Activated CD4-positive, alpha-beta T cell treated with anti-CD3 and anti-CD28 coated beads for 48 hours (primary cell): ENCODE measurements at places on chromosomes 6 and 20.

GRCh38 chr6:88165844-88166492 is at the start of gene CNR1:
Gene CNR1, minus strand, starts transcription at chr6:88166347. Its CDS starts 21,073 bp downstream, at chr6:88145274.
- peak; percentile 13 for DNase-seq

GRCh38 chr20:35329435-35330139 is 37.4 kb upstream of the FAM83C start:
- peak; percentile 80 for DNase-seq

DNA sequence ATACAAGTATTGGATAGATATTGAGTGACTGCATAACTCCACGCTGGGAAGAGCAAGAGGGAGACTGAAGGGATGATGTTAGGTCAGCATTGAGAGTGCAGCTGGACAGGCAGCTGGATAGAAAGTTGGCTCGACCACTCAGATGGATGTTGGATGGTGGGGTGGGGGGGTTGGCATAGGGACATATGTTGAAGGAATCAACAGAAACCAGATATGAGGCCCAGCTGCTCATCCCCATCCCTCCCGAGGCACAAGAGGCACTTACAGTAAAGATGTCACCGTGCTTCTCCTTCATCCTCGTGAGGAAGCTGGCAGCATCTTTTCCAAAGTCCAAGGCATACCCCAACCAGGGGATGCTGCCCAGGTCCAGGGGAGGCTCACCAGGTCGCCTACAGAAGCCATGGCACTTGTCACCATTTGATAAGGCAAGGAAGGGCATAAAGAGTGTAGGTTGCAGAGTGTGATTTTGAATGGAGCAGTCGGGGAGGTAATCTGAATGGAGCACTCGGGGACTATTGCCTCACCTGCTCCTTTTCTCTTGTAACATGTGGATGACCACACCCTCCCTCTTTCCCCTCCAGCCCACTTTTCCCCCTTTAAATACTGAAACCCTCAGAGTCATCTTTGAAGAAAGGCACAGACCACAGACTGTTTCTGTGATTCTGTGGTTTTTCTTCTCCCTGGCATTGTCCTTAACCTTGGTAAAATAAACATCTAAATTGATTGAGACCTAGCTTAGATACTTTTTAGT is 18.0 kb downstream of the PTGIS start:
- no peak for DNase-seq

DNA sequence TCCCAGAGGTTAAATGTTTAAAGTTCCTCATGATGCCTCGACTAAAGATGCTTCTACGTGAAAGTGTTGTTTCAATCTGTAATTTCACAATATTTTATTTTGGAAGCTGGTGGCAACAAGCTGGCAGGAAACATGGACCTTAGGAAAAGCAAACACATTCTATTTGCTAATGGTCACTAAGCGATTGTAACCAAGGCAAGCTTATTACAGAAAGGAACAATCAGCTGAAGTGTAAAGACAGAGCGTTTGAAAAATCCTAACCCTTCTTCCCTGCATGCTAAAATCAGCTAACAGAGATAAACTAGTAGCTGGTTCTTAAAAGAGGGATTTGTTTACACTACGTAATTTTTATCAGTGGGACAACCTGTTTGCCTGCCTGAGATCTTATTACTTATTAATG is 50.0 kb downstream of the IL20RA start:
- no peak for DNase-seq

GRCh38 chr6:37442416-37443215 is 9.6 kb downstream of the CMTR1 start:
- DNase-seq, result no peak

DNA sequence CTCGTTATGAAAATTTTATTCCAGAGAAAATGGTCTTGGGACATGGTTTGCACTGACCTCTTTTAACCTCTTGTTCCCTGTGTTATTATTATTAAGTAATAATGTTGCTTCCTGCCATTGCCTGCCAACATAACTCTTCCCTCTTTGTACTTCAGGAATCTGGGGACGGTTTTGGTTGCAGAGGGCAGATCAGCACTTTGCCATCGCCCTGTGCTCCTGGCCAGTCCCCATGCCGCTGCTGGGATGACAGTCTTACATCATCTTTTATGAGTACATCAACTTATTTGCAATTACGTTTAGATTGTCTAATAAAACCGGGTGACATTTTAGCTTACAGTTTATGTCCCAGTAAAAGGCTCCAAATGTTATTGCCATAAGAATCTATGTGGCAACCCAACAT is 157.2 kb downstream of the CDH26 start:
- no peak for DNase-seq
